Colonic mucosa (tissue), 4 donors: ENCODE measurements at places on chromosomes 3 and 15. TPM values are rescaled to one million over a fixed set of nuclear protein-coding genes. Genes with fewer than 3 reads are reported as not detected.

The LRRC34 gene
- 0.82 TPM for total RNA-seq

- no peaks in the 10 kb centered on the region for H3K36me3 ChIP-seq
- no peak for DNase-seq
- H3K4me3 ChIP-seq: no peak overlapping the region
- no peaks in the 10 kb centered on the region for H3K27me3 ChIP-seq
- H3K27ac ChIP-seq: no peak overlapping the region
Measured at GRCh38 chr3:25381083-25381482, 47.0 kb upstream of the RARB start.

DNA sequence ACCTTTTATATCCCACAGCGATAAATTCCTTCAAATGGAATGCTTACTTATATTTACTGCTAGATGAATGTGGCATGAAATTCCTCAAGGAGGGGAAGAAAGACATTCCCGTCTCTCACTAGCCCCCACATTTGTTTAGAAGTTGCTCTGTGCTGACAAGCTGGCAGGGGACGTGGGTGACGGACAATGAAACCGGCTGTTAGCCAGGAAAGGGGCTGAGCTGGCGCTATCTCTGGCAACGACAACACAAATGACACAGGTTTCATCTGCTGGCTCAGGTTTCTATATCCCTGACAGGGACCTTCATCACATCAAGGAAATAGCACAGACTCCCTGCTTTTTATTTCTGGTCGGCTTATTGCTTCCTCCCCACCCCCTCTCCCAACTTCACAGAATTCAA is 15.8 kb downstream of the RUVBL1 start:
- no peaks in the 10 kb centered on the region for H3K36me3 ChIP-seq
- H3K27me3 ChIP-seq: no peaks in the 10 kb centered on the region
- H3K27ac ChIP-seq: no peak overlapping the region
- no peaks in the 10 kb centered on the region for H3K4me1 ChIP-seq
- DNase-seq: no peak

The CCDC54 gene
- not detected for total RNA-seq

The SLC35G2 gene
- 0.74 TPM for total RNA-seq

The ACOX2 gene
- 14.6 TPM for total RNA-seq

GRCh38 chr3:10223676-10224639 is 24.3 kb upstream of the TATDN2 start:
- no peak overlapping the region for H3K27ac ChIP-seq
- H3K4me1 ChIP-seq: no peaks in the 10 kb centered on the region
- H3K4me3 ChIP-seq: no peak overlapping the region
- no peak for DNase-seq
- H3K36me3 ChIP-seq: no peaks in the 10 kb centered on the region

DNA sequence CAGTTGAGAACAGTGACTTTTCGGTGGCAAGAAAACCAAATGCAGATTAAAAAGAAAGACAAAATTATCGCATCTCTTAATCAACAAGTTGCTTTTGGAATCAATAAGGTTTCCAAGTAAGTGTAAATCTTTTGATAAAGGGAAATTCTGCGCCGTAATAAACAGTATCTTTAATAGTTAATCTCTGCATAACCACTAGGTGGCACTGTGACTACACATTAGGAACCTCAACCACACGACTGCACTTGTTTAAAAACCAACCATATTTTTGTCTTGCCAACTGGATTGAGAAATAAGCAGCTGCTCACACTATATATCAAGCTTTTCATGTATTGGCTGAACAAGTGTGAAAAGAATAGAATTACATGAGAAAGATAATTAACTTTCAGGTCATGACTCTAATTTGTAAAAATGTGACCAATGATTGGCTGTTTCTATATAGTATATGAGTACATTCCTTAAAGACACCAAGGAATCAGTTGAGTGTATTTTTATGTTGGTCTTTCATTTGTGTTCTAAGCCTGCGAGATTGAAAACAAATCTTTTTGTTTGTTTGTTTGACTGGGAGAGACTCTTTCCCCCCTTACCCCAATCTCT is 72.7 kb downstream of the DZIP3 start:
- peak; percentile 36 for DNase-seq
- H3K4me1 ChIP-seq: no peaks in the 10 kb centered on the region
- H3K4me3 ChIP-seq: no peak overlapping the region
- no peak overlapping the region for H3K27ac ChIP-seq
- H3K27me3 ChIP-seq: no peaks in the 10 kb centered on the region
- H3K36me3 ChIP-seq: no peaks in the 10 kb centered on the region

GRCh38 chr3:78659386-78659987 is 1108.3 kb downstream of the ROBO1 start:
- H3K27ac ChIP-seq: no peak overlapping the region
- no peaks in the 10 kb centered on the region for H3K36me3 ChIP-seq
- H3K4me1 ChIP-seq: no peaks in the 10 kb centered on the region
- peak; percentile 24 for DNase-seq
- no peak overlapping the region for H3K4me3 ChIP-seq

DNA sequence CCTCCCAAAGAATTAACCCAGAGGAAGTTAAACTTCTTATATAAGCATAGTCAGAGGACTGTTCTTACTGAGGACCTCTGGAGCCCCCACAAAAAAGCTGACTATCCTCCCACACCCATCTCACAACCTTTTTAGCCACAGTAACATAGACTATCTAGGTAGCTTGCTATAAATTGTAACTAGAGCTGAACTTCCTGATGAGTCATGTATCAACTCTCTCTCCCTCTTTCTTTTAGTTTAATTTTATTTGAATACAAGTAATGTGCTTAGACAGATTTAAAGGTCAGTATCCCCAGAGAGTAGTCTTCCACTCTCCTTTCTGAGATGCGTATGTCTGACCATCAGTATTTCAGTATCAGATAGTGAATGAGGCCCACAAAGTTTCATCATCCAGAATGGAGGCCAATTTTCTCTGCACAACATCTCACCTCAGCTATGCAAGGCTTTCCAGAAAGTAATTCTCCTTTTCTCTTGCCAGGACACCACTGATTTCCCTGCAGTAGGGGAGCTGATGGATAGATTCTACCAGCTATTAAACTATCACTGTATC is 104.0 kb upstream of the MYRIP start:
- no peaks in the 10 kb centered on the region for H3K36me3 ChIP-seq
- no peak for DNase-seq
- no peak overlapping the region for H3K27ac ChIP-seq
- no peaks in the 10 kb centered on the region for H3K27me3 ChIP-seq
- H3K4me3 ChIP-seq: no peak overlapping the region

DNA sequence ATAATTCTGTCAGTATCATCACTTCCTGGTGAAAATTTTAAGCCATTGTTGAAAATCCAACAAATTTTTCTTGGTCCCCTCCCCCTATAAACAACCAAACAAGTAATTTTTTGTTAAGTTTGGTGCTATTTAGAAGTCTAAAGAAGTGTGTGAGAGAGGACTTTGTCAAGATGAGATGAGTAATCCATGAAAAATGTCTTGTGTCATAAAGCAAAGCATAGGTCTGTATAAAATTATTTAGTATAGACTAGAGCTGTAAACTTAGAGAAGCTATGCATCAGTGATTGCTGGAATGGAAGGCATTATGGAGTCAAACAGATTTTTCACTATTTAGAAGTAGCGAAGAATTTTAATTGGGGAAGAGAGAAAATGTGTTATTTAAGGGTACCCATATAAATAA is 31.4 kb downstream of the MAPK6 start:
- H3K36me3 ChIP-seq: no peaks in the 10 kb centered on the region
- no peaks in the 10 kb centered on the region for H3K4me1 ChIP-seq
- H3K27me3 ChIP-seq: no peaks in the 10 kb centered on the region
- no peak for DNase-seq
- H3K4me3 ChIP-seq: no peak overlapping the region

GRCh38 chr3:26498271-26498670 is 124.3 kb upstream of the LRRC3B start:
- H3K27ac ChIP-seq: no peak overlapping the region
- DNase-seq: no peak
- H3K4me1 ChIP-seq: no peaks in the 10 kb centered on the region
- H3K4me3 ChIP-seq: no peak overlapping the region

DNA sequence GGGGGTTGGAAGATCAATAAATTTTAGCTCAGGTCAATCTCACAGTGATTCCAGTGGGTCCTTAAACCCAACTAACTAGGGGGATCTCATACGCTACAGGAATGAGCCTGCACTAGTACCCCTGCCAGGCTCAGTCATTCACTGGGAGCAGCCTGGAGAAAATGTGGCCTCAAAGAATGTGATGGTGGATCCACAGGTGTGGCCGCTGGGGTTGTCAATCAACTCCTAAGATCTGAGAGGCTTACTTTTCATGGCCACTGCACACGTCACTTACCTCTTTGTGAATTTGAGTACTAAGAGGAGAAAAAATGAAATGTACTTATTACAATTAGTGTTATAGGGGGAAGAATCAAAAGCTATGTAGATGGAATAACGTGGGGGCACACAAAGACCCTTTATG is 17.5 kb upstream of the FNDC3B start:
- no peaks in the 10 kb centered on the region for H3K27me3 ChIP-seq
- H3K4me1 ChIP-seq: no peaks in the 10 kb centered on the region
- no peaks in the 10 kb centered on the region for H3K36me3 ChIP-seq
- no peak overlapping the region for H3K4me3 ChIP-seq
- DNase-seq: no peak

- H3K4me1 ChIP-seq: no peaks in the 10 kb centered on the region
- no peak overlapping the region for H3K4me3 ChIP-seq
- H3K27ac ChIP-seq: no peak overlapping the region
- no peaks in the 10 kb centered on the region for H3K27me3 ChIP-seq
- H3K36me3 ChIP-seq: no peaks in the 10 kb centered on the region
- DNase-seq: no peak
Measured at GRCh38 chr15:69170597-69170996, 10.2 kb downstream of the GLCE start.

GRCh38 chr15:63354821-63355650 is 26.6 kb downstream of the CA12 start:
- H3K27ac ChIP-seq: peak overlapping the region; percentile 91
- H3K36me3 ChIP-seq: no peaks in the 10 kb centered on the region
- H3K4me3 ChIP-seq: no peak overlapping the region
- H3K4me1 ChIP-seq: peaks cover 5% of the 10 kb centered on the region
- peak; percentile 89 for DNase-seq

- no peak overlapping the region for H3K27ac ChIP-seq
- no peak for DNase-seq
- H3K36me3 ChIP-seq: no peaks in the 10 kb centered on the region
- no peak overlapping the region for H3K4me3 ChIP-seq
- H3K27me3 ChIP-seq: no peaks in the 10 kb centered on the region
Measured at GRCh38 chr15:57600197-57600596, 8.5 kb downstream of the MYZAP start.

DNA sequence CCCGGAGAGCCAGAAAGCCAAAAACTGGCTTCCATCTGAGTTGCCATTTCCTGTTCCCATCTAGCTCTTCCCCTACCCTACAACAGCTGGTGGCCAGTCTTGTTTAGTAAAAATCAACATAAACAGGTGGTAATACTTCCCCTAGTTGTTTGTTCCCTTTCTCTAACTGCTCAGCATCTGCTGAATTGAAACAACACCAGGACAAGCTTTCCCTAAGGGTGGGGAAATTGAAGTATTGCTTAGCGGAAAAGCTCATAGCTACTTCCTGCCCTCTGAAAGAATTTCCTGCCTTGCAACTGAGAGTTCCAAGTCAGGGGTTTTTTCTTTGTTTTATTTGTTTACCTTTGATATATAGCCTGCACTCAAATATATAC is 66.8 kb downstream of the HMG20A start:
- no peaks in the 10 kb centered on the region for H3K27me3 ChIP-seq
- no peak overlapping the region for H3K27ac ChIP-seq
- peaks cover 3% of the 10 kb centered on the region for H3K36me3 ChIP-seq
- no peaks in the 10 kb centered on the region for H3K4me1 ChIP-seq

- no peak overlapping the region for H3K4me3 ChIP-seq
- no peak for DNase-seq
- H3K27me3 ChIP-seq: no peaks in the 10 kb centered on the region
- no peaks in the 10 kb centered on the region for H3K36me3 ChIP-seq
- H3K27ac ChIP-seq: no peak overlapping the region
Measured at GRCh38 chr15:57415602-57416001, 39.3 kb downstream of the CGNL1 start.

GRCh38 chr3:134901461-134901860 is 106.4 kb downstream of the EPHB1 start:
- no peaks in the 10 kb centered on the region for H3K36me3 ChIP-seq
- H3K4me3 ChIP-seq: no peak overlapping the region
- no peaks in the 10 kb centered on the region for H3K27me3 ChIP-seq
- no peak for DNase-seq
- H3K27ac ChIP-seq: no peak overlapping the region
- no peaks in the 10 kb centered on the region for H3K4me1 ChIP-seq

DNA sequence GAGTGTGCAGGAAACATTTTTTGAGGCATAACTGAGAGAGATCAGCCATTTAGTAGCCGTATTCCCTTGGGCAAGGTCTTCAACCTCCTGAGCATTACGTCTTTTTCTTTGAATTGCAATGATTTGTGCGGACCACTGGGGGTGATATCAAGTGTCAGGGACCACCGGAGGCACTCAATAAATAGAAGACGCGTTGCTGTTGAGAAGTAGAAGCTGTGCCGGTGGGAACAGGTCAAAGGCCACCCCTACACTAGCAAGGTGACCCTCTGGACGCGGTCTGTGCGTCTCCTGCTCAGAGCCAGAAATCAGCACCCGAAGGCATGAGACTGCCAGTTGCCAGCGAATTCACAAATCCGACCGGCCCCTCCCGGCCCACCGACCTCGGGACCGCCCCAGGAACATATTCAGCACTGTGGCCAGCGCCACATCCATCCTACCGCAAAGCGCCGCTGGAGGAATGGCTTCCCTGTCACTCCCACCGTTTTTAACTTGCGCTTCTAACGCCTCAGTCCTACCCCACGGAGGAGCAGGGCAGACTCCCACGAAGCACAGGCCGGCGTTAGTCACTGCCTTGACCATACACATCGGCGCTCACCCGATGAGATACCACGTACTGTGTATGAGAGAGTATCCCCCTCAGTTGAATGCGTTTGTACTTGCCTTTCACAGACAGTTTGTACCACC is 1.4 kb upstream of the GHSR start:
- H3K4me1 ChIP-seq: no peaks in the 10 kb centered on the region
- no peaks in the 10 kb centered on the region for H3K36me3 ChIP-seq
- no peak overlapping the region for H3K27ac ChIP-seq
- peaks cover 42% of the 10 kb centered on the region for H3K27me3 ChIP-seq
- no peak for DNase-seq

- H3K27me3 ChIP-seq: no peaks in the 10 kb centered on the region
- H3K36me3 ChIP-seq: no peaks in the 10 kb centered on the region
- no peak overlapping the region for H3K27ac ChIP-seq
- no peak for DNase-seq
- H3K4me1 ChIP-seq: no peaks in the 10 kb centered on the region
- no peak overlapping the region for H3K4me3 ChIP-seq
Measured at GRCh38 chr3:175651716-175652115, 792.6 kb downstream of the NAALADL2 start.

The TMCO5A gene
- total RNA-seq: not detected

GRCh38 chr3:71062952-71063772 is 520.4 kb downstream of the FOXP1 start:
- H3K4me3 ChIP-seq: peak overlapping the region; percentile 49
- no peaks in the 10 kb centered on the region for H3K36me3 ChIP-seq
- no peaks in the 10 kb centered on the region for H3K27me3 ChIP-seq
- H3K4me1 ChIP-seq: peaks cover 6% of the 10 kb centered on the region
- DNase-seq: no peak
